ENCODE measurements at places on chromosomes 6 and 20.
A peak's percentile ranks its signal among the peaks of the same experiment; 100 is the strongest.

- DNase-seq: no peak
Observed at GRCh38 chr20:54148947-54149764, 24.6 kb downstream of the CYP24A1 start.

GRCh38 chr6:118371955-118372354, 176.1 kb upstream of the PLN start:
- no peak for DNase-seq

- peak; percentile 43 for DNase-seq
Observed at GRCh38 chr6:70310063-70310694, 7.3 kb upstream of the COL9A1 start.

GRCh38 chr6:74733830-74734620, 471.8 kb downstream of the COL12A1 start:
- no peak for DNase-seq

DNA sequence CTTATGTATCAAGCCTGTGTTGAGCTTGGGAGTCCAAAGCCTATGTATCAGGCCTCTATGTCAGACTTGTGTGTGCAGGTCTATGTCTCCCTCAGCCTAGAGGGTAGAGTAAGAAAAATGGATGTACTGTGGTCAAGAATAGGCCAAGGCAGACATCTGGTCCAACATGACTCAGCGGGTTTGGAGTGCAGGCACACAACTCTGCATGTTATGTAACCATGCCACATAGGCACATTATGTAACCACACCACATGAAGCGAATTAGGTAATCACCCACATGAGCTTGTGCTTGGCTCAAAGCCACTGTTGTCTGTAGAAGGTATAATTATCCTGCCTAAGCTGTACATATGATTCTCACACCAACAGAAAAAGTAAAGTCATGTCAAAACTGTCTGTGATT, 1190.5 kb upstream of the EYS start:
- DNase-seq: no peak

GRCh38 chr6:73704798-73705197, 8.8 kb downstream of the CD109 start:
- no peak for DNase-seq

DNA sequence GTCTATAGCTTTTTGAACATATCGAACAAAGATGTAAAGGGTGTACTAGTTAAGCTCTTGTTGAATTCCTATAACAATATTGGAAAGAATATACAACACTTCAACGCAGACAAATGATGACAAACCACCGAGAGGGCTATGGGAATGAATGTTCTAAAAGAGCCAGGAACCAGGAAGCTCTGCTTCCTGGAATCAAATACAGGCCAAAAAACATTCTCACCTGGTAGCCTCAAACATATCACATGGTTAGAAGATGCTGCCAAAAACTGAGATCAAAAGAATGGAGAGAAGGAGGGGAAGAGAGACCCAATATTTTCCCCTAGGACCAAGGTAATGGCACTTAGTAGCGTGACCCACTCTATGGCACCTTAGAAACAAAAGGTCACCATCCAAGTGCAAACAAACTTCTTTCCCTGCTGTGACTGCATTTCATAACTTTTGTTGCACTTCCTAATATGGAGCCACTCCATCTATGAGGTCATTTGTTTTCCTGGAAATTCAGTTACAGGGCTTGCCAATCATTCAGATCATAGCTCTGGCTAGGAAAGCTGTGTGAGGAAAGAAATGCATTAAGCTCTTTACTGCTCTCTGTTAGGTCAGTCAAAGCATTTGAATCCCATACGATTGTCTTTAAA, 199.2 kb upstream of the NT5E start:
- peak; percentile 45 for DNase-seq

DNA sequence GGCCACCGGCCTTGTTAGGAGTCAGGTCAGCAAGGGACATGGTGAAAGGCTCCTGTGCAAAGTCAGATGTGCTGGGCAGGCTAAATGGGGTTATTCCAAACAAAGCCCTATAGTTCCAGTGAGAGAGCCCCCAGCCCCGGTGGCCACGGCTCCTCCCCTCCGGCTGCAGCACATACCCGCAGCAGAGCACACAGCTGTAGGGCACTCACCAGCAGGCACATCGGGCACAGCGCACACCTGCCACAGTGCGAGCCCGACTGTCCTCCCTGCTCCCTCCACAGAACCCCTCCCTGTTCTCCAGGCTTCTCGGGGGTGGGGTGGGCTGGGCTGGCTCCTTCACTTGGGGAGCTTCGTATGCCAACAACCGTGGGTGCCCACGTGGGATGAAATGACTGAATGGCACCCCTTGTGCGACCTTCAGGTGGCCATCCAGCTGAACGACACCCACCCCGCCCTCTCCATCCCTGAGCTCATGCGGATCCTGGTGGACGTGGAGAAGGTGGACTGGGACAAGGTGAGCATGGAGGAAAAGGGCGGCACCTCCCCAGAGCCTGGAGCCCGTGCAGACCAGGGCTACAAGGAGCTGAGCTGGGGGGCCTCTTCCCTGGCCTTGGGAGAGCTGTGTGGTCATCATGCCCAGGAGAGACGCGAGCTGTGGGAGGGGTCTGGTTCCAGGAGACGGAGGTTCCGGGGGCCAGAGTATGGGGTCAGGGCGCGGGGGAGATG, 30.9 kb downstream of the PYGB start:
- no peak for DNase-seq

GRCh38 chr20:61139031-61139430, 113.0 kb upstream of the CDH4 start:
- no peak for DNase-seq

DNA sequence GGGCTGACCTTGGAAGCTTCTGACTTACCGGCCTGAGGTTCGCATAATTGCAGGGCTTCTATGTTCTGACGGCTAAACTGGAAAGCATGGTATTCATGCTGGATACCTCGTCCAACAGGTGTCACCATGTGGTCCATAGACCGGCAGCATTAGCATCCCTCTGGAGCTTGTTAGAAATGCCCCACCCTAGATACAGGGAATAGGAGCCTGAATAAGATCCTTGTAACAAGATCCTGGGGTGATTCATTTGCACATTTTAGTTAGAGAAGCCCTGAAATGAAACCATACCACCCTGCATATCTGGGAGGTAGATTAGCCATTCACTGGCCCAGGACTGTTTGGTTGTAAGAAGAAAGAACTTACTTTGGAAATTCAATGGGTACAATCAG, 77.7 kb downstream of the TMEM170B start:
- peak; percentile 57 for DNase-seq

DNA sequence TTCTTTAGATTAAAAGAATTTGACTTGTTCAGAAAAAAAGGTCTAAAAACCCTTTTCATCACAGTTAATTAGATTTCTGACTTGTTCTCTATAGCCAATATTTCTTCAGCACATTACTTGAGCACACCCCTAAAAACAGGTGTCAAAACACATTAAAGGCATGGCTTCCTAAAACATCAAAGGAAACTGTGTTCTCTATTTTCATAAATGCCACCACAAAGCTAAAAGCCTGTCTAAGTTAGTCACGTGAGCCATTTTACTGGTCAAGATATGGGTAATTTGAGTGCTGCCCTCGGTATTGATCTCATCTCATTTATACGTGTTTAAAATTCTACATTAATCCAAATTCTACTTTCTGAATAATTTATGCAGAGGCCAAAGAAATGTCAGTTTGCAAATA, 580.5 kb downstream of the HAO1 start:
- DNase-seq: no peak

DNA sequence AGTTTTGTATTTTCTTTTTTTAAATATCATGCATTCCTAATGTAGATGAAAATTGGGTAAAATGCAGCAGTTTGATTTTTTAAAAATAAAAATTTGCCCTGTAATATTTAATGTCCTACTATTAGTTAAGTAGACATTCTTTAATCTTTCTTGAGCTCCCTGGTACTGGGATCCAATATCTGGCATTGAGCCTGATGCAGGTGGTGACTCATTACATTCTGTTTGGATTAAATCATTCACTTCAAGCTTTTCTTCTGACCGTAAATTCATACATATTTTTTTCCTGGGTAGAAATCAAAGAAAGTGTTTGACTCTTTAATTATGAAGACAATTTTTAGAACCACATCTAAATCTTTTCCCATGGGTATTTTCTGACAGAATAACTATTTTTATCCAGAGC, 768.8 kb upstream of the SLC35B3 start:
- DNase-seq: peak; percentile 55

- no peak for DNase-seq
Observed at GRCh38 chr20:4162766-4163165, 147.4 kb upstream of the RNF24 start.

DNA sequence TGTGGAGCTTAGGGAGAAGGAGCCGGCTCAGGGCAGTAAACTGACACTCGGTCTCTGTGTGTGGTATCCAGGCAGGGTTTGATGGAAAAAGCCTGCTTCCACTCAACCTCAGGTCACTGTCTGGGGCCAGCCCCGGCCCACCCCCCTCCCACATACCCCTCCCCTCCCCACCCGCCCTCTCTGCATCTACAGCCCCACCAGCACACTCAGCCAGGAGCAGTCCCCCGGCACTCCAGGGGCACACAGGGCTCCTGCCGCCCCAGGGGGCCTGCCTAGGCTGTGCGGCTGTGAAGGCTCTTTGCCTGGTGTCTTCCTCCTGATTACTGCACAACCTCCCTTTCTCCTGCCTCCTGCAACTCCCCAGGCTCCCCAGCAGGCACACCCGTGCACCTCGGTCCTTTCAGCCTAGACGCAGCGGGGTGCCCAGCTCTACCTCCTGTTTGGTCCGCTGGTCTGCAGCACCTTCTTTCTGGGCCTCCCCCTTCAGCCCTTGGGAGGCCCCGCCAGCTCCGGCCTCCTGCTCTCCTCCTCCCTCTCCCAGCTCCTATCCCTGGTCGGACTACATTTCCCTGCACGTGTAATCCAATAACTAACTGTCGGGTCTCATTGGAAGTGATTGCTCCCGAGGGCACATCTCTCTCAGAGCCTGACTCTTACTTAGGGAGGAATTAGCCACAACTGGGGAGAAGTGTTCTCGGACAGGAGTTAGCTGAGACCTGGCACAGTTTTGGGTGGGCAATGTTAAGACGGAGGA, 1.3 kb upstream of the FOXF2 start:
- no peak for DNase-seq

DNA sequence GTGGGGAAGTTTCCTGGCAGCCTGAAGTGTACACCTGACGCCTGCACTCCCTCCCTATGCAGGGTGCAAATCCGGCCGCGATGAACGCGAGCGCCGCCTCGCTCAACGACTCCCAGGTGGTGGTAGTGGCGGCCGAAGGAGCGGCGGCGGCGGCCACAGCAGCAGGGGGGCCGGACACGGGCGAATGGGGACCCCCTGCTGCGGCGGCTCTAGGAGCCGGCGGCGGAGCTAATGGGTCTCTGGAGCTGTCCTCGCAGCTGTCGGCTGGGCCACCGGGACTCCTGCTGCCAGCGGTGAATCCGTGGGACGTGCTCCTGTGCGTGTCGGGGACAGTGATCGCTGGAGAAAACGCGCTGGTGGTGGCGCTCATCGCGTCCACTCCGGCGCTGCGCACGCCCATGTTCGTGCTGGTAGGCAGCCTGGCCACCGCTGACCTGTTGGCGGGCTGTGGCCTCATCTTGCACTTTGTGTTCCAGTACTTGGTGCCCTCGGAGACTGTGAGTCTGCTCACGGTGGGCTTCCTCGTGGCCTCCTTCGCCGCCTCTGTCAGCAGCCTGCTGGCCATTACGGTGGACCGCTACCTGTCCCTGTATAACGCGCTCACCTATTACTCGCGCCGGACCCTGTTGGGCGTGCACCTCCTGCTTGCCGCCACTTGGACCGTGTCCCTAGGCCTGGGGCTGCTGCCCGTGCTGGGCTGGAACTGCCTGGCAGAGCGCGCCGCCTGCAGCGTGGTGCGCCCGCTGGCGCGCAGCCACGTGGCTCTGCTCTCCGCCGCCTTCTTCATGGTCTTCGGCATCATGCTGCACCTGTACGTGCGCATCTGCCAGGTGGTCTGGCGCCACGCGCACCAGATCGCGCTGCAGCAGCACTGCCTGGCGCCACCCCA, 1.2 kb downstream of the GPR6 start:
- DNase-seq: no peak

GRCh38 chr20:44861531-44862006, 23.9 kb upstream of the YWHAB start:
- peak; percentile 16 for DNase-seq

GRCh38 chr6:160678230-160678629, 14.2 kb upstream of the LPA start:
- no peak for DNase-seq

- DNase-seq: no peak
Observed at GRCh38 chr20:43723186-43723585, 3.6 kb downstream of the GTSF1L start.

DNA sequence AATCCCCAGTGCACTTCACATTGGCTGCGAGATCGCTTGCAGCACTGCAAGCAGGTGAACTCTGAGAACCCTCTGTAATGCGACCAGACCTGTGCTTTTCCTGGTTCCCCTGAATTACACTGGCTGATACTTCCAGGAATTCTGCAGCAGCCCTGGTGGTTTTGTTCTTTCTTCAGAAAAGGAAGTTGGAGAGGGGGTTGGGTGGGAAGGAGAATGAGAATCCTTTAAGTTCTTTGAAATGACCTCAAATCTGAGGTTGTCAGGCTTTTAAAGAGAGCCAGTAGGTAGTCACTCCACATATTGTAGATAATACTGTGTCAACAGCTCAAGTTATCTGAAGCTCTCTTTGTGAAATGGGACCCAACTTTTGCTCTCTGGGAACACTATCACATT, 62.4 kb downstream of the GCNT2 start:
- no peak for DNase-seq

DNA sequence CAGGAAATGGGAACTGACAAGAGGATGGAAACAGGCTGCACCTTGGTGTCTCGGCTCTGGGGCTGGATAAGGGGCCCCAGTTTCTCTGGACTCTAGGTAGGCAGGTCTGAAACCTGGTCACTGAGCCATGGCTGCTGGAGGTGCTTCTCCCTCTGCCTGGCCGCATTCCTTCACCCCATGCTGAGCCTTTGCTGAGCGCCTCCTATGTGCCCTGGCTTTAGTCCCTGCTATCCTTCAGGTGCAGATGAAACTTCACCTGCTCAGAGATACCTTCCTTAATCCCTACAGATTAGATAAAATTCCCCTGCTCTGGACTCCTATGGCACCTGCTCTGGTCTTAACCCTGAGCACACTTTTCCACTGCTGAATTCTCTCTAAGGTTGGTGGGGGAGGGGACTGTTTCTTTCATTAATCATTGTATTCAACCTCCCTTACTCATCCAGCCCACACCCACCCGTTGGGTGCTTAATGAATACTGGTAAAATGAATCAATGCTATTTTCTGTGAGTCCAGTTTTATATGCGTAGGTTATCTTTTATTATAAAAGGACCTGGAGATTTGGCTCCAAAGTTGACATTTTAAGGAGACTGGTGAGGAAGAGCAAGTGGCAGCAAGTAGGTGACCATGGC, 19.3 kb downstream of the MYLK4 start:
- DNase-seq: no peak

- DNase-seq: peak; percentile 35
Observed at GRCh38 chr6:117829594-117830319, 77.3 kb upstream of the SLC35F1 start.

GRCh38 chr6:86686496-86686895, 250.8 kb upstream of the HTR1E start:
- DNase-seq: no peak

- no peak for DNase-seq
Observed at GRCh38 chr6:127119102-127120022, 891 bp downstream of the RSPO3 start.

DNA sequence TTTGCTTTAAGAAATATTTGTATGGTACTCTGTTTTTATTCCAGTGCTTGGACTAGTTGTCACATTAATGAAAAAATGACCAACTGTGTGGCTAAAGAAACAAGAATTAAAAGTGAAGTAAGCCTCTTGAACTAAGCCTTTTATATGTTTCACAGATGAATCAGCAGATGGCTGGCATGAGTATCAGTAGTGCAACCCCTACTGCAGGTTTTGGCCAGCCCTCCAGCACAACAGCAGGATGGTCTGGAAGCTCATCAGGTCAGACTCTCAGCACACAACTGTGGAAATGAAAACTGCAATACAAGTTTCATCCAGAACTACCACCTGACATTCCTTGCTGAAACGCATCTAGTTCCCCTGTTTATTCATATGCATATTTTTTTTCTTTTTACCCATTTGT, 96.8 kb downstream of the B3GAT2 start:
- no peak for DNase-seq
